CD8-positive, alpha-beta T cell (primary cell): ENCODE measurements at places on chromosomes 16 and 17.

DNA sequence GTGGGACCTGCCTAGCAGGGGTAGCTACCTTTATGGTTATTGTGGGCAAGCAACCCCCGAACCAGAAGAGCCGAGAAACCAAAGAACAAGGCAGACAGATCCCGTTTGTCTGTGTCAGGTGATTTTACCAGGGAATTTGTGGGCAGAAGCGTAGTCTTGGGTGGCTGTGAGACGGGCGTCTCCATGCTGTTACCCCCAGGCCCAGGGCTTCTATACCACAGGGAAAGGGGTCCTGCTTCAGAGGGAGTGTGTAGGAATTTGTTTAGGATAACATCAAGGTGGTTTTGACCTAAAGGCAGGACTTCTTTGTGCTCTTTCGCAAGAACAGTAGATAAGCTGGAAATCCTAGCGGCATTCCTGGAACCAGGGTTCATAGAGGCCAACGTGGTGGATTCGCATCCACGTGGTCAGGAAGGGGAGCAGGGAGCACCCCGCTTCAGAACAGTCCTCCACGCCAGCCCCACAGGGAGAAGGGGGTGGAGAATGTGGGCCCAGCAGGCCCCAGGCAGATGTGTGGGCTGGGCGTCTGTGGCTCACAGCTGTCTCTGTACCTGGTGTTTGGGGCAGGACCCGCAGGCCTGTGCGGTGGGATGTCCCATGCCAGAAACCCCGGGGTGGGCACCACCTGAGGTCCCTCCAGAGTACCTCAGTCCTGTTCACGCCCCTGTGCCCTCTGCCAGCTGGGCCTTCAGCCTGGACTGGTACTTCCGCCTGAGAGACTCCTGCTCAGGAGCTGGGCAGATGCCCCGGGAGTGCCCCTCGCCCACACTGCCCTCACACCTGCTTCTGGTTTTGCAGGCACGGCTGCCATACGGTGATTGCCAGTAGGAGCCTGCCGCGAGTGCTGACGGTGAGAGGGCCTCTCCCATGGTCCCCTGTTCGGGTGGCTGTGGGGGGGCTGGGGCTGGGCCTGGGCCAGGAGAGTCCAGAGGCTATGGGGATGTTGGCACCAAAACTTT lies 4.1 kb downstream of the DECR2 start:
- DNase-seq: no peak

DNA sequence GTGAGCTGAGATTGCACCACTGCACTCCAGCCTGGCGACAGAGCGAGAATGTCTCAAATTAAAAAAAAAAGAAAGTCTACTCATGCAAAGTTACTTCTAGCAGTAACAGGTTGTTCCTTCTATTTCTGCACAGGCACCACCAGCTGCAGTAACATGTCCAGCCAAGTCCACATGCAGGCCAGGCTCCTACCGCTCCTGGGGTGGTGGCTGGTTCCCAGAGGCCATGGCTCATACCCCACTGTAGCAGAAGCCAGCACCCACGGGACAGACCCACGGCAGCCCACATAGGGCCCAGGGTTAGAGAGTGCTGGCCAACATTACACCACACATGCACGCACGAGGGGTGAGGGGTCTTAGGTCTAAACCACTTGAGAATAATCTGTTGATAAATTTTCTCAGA lies 26.7 kb upstream of the TRAP1 start:
- DNase-seq: no peak

DNA sequence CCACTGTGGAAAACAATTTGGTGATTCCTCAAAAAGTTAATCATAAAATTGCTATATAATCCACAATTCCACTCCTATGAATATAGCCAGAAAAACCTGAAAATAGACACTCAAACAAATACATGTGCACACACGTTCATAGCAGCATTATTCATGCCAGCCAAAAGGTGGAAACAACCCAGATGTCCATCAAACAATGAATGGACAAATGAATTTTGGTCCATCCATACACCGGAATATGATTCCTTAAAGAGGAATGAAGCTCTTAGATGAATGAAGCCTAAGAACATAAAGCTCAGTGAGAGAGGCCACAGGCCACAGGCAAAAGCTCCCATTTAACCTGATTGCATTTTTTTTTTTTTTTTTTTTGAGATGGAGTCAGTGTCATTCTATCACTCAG lies 114.6 kb upstream of the TNRC6C start:
- DNase-seq: no peak

- DNase-seq: no peak
Observed at GRCh38 chr16:56742030-56742984, 12.4 kb downstream of the NUP93 start.

GRCh38 chr16:7597677-7598076 lies 265.0 kb downstream of the RBFOX1 start:
- DNase-seq: no peak

DNA sequence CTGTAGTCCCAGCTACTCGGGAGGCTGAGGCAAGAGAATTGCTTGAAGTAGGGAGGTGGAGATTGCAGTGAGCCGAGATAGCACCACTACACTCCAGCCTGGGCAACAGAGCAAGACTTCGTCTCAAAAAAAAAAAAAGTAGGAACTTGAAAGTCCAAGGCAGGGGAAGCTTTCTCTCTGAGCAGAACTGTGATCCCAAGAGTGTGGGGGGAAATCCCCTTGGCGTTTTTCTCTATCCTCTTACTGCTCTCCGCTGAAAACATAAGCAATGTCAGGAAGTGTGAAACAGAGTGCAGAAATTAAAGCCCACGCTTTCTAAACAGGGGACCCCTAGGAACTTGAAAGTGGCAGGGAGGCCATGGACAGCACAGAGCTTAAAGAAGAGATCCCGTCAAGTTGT lies 9.8 kb upstream of the CMTM3 start:
- no peak for DNase-seq

DNA sequence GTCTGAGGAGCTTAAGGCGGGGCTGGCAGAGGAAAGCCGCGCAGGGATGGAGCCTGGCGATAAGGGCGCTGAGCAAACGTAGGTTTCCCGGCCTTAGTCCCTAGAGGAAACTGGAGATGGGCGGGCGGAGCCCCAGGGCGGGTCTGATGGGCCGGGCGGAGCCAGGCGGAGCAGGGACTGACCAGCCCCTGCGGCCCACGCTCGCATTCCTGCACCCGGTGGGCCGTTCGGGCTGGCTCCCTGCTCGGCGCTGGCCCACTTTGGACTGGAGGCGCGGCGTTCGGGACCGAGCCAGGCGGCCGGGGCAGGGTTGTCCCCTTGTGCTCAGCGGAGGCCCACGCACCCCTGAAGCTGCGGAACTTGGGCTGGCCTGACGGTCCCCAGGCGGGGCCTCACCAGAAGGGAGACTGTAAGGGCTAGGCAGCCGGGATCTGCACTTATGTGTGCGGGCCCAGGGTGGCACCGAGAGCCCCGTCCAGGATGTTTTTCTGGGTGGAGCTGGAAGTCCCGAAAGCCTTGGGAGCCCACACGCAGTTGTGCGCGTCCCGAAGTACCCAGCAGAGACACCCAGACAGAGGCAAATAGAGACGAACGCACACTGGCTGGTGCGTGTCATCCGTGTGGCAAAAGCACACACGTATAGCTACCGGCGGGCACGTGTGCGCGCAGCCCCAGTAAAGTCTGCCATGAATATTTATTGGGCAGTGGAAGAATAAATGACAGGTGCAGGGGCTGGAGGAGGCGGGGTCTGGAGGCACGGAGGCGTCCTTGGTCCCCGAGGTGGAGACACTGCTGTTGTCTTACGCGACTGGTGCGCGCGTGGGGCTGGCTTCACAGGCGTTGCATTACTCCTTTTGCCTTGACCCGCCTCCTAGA lies 1.4 kb downstream of the PYDC1 start:
- no peak for DNase-seq

GRCh38 chr16:57735755-57736418 lies at the start of gene KATNB1:
Gene KATNB1 (plus strand): TSS chr16:57735770. CDS start chr16:57737244, 1,474 bp downstream.
- DNase-seq: no peak

- DNase-seq: peak; percentile 77
Observed at GRCh38 chr16:56609463-56609921, 1.1 kb downstream of the MT2A start.

GRCh38 chr17:73718912-73719311 lies 74.7 kb upstream of the SDK2 start:
- DNase-seq: no peak

- DNase-seq: no peak
Observed at GRCh38 chr16:69495821-69496220, 69.9 kb upstream of the NFAT5 start.

DNA sequence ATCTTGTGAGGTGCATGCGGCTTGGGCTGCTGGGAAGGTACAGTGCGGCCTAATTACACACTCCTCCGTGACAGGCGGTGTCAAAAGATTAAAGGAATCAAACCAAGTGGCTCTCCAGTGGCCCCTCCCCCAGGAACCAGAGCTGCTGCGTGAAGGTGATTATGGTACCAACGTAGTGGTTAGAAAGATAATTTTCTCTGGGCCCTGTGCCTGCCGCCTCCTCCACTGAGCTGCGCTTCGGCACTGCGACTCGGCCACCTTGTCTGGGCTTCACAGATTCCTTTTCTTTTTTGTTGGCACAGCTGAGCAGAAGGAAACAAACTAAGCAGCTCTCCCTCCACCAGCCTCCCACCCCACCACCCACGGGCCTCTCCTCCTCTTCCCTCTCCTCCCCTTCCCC lies 113.2 kb upstream of the SDK2 start:
- DNase-seq: no peak

DNA sequence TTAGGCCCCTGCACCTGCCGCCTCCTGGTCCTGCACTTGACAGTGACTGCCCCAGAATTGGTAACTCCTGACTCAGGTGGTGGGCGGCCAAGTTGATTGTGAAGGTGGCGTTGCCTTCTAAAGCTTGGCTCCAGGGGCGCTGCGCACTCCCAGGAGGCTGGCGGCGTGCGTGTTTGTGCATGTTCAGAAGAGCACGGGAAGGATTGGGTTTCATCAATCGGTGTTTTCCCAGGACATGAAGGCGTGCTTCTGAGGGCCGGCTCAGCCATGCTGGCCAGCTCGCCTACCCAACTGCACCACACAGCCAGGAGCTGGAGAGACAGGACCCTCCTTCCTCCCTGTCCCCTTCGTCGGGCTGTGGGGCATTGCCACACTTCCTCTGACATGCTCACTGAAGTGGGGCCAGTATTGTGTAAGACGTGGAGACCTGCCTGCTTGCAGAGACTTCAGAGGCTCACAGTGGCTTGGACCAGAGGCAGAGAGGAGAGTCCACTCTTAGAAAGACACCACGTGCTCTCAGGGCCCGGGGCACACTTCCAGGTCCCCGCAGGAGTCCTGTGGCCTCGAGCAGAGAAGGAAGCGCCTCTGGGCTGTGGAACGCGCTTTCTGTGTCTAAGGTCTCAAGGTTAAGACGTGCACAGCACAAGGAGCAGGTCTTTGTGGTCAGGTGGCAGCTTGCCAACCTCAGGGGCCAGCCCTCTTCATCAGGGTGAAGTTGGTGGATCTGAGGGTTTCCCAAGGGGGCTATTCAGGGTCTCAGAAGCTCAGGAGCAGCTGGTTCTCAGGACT lies 2.8 kb downstream of the RAB40C start:
- DNase-seq: no peak

DNA sequence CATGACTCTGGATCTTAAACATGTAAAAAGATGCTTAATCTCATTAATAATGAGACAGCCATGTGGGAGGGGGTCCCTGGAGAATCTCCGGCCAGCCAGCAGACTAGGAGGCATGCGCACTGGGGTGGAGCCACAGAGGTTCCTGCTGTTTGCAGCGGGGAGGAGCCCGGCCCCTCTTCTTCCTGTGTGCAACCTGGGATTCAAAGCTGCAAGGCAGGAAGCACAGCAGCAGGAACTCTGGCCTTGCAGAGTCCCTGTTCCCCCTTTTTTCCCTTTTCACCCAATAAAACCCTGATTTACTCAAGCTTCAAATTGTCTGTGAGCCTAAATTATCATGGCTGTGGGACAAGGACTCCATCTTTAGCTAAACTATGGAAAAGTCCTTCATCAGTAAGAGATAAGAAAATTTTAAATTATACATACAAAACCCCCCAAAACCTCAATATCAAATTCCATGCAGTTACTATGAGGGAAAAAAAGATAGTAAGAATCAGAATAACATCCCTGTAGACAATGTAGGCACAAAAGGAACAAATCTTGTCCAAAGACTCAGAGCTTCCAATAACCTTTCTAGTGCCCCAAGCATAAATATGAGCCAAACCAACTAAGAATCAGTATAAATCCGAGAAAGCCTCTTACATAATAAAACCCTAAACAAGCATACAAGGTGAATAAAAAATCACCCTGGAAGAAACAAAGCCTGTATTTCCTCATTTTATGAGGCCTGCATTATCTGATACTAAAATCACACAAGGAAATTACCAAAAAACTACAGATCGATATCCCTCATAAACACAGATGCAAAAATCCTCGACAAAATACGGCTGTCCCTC lies 12.1 kb downstream of the CFDP1 start:
- peak; percentile 39 for DNase-seq

DNA sequence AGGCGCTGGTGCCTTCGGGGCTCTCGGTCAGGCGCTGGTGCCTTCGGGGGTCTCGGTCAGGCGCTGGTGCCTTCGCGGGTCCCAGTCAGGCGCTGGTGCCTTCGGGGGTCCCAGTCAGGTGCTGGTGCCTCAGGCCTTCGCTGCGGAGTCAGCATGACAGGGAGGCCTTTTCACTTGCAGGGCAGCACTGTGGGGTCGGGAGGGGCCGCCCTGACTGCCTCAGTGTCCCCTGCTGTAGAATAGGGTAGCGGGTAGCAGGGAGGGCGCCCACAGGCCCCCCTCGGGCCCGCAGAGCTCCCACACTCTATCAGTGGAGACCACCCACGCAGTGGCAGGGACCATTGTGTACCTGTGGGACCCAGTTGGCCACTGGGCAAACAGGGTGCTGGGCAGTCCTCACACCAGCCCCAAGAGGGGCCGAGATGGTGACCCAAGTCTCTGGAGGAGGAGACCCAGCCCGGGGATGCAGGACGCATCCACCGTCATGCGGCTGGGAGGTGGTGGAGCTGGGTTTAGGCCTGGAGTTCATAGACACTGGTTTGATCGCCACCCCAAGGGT lies 38.0 kb downstream of the ZFPM1 start:
- DNase-seq: no peak

- DNase-seq: no peak
Observed at GRCh38 chr16:88878967-88879787, 12.7 kb upstream of the PABPN1L start.

DNA sequence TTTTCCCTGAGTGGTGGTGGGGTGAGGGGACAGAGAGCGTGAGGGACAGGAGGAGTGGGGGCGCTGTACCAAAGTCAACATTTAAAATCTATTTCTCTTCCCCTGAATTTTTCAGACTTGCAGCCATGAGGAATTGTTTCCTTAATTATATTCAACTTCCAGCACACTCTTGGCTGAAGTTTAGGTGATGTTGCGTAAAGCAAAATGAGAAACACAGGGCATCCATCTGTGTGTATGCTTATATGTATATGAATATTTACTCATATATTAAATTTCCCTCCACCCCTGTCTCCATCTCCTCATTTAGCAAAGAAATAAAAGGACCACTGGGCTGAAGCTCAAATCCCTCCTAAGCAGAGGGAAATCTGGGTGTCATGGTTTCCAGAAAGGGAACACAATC lies 218.1 kb downstream of the XYLT1 start:
- DNase-seq: no peak

GRCh38 chr17:55705847-55706246 lies 16.8 kb downstream of the TMEM100 start:
- no peak for DNase-seq

GRCh38 chr16:15571557-15571956 lies 71.4 kb downstream of the MARF1 start:
- DNase-seq: no peak
